ENCODE measurements at places on chromosomes 5 and 9.

GRCh38 chr5:1763548-1763911 lies 36.1 kb downstream of the MRPL36 start:
- peak; percentile 45 for DNase-seq

DNA sequence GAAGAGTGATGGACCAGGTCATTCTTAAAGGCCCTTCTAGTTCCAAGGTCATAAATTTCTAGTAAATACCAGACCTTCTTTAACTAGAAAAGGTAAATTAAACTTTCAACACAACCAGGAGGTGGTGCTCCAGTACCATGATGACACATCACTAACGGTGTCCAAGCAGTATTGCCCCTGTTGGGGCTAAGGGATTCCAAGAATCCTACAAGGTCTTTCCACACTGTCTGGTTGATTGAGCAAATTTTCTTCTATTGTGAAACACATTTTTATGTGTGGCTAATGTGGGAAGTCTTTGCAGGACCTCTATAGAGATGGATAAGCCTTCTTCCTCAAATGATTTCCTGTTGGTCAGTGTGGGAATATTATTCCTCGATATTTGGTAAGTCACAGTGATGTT lies 459.6 kb upstream of the PAPPA start:
- no peak for DNase-seq

DNA sequence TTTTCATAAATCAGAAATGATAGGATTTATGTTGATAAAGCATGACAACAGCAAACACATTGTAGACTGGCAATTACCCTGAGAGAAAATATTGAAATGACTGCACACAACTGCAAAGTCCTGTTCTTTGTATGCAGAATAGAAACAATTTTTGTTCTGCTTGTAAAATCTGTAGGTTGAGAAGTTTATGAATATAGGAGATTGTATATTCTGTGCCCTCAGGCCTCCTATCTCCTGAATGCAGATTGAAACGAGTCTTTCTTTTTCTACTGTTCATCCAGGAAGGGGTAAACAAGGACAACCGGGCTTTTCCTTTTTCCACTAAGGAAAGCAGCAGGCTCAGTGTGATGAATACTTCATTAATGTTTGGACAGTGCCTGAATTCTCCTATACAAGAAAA lies 95.0 kb upstream of the HAPLN1 start:
- DNase-seq = no peak

DNA sequence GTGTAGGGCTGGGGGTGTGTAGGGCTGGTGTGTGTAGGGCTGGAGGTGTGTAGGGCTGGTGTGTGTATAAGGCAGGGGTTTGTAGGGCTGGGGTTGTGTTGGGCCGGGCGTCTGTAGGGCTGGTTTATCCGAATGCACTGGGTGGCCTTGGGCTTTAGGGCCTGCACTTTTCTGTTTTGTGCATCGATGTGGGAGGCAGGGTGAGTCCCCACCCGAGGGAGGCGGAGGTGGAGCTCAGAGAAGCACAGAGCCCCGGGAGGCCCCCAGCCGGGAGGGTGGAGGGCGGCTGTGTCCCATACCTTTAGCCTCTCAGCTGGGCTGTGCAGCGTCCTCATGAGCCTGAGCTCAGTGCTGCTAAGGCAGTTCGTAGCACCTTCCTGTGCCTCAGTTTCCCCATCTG lies 13.5 kb downstream of the COL5A1 start:
- DNase-seq = no peak

- DNase-seq = no peak
Observed at GRCh38 chr9:16289639-16290038, 580.8 kb downstream of the BNC2 start.

- no peak for DNase-seq
Observed at GRCh38 chr5:137995077-137995748, 37.7 kb downstream of the FAM13B start.

GRCh38 chr5:32193591-32193990 lies 19.5 kb upstream of the GOLPH3 start:
- DNase-seq = no peak

DNA sequence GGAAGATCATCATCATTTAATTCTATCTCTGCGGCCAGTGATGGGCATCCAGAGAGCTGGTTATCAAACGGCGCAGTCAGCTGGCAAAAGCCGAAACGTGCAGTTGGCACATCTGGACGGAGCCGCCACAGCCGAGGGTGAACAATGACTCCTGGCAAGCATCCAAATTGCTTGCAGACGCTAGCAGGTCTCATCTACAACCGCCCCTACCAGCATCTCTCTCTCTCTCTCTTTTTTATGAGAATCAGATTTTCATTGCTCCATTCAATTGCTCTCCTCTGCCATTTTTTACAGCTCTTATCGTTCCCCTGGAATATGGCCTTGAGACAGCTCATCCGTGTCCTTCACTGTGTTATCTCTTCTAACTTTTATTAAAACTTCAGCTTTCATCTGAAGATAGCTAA lies 165.2 kb downstream of the MAPKAP1 start:
- no peak for DNase-seq

GRCh38 chr9:36934478-36935065 lies 99.5 kb downstream of the PAX5 start:
- DNase-seq = no peak

GRCh38 chr9:134213881-134214341 lies 49.5 kb upstream of the RNU6ATAC start:
- no peak for DNase-seq

- DNase-seq = no peak
Observed at GRCh38 chr9:109164042-109164441, 3.0 kb downstream of the FRRS1L start.

- DNase-seq = no peak
Observed at GRCh38 chr9:35538361-35539234, 48.7 kb downstream of the RUSC2 start.

DNA sequence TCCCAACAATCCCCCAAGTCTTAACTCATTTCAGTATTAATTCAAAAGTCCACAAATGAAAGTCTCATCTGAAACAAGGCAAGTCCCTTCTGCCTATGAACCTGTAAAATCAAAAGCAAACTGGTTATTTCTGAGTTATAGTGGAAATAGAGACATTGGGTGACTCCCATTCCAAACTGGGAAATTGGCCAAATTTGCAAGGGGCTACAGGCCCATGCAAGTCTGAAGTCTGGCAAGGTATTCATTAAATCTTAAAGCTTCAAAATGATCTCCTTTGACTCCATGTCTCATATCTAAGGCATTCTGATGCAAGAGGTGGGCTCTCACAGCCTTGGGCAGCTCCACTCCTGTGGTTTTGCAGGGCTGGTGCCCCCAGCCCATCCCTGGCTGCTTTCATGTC lies 167.9 kb downstream of the HTR1A start:
- DNase-seq = no peak

DNA sequence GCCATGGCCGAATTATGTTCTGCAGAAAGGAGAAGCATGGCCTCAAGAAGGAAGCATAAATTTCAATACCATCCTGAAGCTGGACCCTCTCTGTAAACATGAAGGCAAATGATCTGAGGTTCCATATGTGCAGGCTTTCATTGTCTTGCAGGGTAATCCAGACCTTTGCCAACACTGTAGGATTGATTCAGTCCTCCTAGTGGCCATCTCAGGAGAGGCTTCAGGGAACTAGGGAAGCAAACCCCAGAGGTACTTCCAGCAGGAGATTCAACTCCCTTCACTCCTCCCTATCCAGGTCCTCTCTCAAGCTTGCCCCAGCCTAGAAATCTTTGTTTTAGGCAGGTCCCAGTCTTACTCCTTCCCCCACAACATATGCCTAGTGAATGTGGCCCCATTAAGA lies 99.3 kb upstream of the HCN1 start:
- no peak for DNase-seq

DNA sequence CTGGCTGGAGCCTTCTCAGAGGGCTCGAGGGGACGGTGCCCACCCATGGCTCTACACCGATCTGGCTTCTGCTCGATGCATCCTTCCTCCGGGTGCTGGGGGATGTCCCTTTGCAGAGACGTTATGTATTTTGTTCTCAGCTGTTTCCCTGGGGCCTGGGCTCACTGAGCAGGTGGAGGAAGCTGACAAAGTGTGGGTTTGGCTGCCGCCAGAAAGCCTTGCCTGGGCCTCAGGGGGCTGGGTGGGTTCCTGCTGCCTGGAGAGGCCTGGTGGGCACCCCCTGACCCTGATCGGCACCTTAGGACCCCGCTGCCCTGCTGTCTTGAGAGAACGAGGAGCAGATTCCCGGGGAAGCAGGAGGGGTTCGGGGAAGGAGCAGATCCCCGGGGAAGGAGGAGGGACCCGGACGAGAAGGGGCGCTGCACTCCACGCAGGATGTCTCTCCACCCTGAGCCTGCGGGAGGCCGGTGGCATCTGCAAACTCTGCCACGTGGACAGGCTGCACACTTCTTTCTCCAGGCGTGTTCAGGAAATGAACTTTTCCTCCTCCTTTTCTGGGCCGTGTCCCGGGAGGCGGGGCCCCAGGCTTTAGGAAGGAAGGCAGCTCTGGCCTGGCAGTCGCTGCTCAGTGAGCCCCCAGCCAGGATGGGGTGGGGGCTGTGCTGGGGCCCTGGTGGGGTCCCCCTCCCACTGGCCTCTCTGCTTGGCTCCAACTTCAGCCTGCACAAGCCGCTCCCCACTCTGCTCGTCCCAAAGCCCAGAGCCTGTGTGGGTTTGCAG lies 148.9 kb downstream of the RXRA start:
- no peak for DNase-seq

- no peak for DNase-seq
Observed at GRCh38 chr5:127899214-127899610, 184.4 kb upstream of the SLC12A2 start.

GRCh38 chr5:131169810-131170539 lies 769 bp upstream of the LYRM7 start:
- DNase-seq = no peak

- no peak for DNase-seq
Observed at GRCh38 chr5:78720997-78721396, 72.4 kb upstream of the LHFPL2 start.

- no peak for DNase-seq
Observed at GRCh38 chr5:174937201-174938123, 213.1 kb downstream of the MSX2 start.

GRCh38 chr5:149688406-149688805 lies 41.7 kb upstream of the PPARGC1B start:
- no peak for DNase-seq

GRCh38 chr9:137044502-137045177 lies 1.3 kb downstream of the NPDC1 start:
- DNase-seq = no peak

GRCh38 chr5:76859591-76860247 lies 9.9 kb downstream of the S100Z start:
- no peak for DNase-seq

DNA sequence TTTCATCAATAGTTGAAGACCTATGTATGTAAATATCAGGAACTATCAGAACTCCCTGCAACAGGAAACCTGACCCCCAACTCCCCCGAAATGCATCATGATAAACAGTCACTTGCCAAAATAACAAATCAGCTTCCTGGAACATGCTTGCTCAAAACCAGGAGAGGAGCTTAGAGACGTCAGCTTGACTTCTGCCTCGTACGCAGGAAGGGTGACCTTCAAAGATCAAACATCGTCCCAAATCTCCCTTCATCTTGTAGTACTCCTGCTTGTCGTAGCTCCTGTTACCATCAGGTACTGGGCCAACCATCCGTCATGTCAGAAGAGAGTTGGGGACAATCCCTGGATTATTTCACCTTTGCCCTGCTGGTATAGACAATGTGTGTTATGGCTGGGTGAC lies 396.1 kb downstream of the GADD45G start:
- no peak for DNase-seq

- DNase-seq = no peak
Observed at GRCh38 chr5:126445502-126446174, 22.4 kb downstream of the GRAMD2B start.

DNA sequence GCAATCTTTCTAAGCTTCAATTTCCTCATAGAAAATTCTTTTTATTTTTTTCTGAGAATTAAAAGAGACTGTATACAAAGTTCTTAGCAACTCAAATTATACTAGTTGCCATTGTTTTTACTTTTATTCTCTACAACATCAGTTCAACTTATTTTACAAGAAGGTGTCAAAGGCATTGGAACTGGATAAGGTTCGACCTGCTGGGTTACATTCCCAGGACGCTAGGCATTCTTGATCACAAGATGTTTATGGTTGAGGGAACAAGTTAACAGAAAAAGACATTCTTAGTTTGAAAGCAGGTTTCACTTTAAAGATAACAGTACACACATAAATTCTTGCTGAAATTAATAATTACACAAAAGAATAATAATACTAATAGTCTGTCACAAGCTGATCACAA lies 163.5 kb upstream of the SNX2 start:
- DNase-seq = no peak

DNA sequence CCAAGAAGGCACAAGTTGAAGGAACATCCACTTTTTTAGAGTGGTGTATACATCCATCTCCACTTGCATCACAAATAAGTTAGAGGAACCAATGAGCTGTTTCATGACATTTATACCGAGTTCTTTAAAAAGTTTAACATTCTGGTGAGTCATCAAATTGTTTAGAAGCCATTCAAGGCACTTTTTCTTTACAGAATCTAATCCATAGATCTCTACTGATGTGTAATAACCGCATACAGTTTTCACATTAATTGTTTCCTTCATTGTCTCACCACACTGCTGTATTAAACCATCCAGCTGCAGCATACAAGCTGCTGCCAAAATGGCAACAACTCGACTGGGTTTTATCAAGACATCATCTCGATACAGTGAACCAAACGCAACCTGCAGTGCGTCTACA lies 744 bp downstream of the GMCL2 start:
- no peak for DNase-seq

- no peak for DNase-seq
Observed at GRCh38 chr5:110361471-110361870, 365.0 kb downstream of the TMEM232 start.

- DNase-seq = no peak
Observed at GRCh38 chr9:108543251-108543778, 312.5 kb downstream of the ACTL7B start.

DNA sequence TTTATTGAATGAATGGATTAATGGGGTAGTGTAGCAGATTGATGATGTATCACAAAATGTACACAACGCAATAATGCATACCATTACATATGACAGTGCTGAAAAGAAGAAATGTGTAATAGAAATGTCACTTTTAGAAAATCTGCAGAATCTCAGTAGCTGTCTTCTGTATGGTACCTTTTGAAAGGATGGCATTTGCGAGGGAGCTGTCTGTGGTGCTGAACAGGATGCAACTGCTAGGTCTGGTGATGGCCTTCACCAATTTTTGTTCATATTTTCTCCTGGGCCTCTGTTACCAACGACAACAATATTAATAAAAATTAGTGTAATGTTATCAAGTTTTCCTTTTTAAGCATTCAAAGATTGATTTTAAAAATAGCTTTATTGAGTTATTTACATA lies 36.2 kb upstream of the OTULIN start:
- peak; percentile 51 for DNase-seq

DNA sequence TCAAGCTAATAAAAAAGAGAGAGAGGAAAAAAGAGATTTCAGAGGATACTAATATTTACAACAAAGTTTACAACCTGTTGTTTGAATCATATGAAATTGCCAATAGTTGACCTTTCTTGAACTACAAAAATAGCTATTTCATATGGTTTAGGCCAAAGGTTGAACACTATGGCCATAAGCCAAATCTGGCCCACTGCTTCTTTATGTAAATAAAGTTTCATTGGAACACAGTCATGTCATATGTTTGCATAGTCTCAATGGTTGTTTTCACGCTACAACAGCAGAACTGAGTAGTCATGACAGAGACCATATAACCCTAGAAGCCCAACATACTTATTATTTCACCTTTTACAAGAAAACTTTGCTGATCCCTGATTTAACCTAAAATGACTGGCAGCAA lies 20.9 kb downstream of the SEMA5A start:
- no peak for DNase-seq

GRCh38 chr5:155097995-155098394 lies 84.4 kb downstream of the KIF4B start:
- DNase-seq = no peak
